Stimulated activated CD4-positive, alpha-beta T cell treated with anti-CD3 and anti-CD28 coated beads, Interleukin-1b, Interleukin-23, amount 100 ng/mL, for 1 hour (primary cell): ENCODE measurements at places on chromosomes 2 and 18.

- DNase-seq = no peak
These were observed 138.3 kb upstream of the TTC39C start for GRCh38 chr18:23875966-23876895.

GRCh38 chr2:235570256-235570655, 76.4 kb downstream of the AGAP1 start:
- no peak for DNase-seq

DNA sequence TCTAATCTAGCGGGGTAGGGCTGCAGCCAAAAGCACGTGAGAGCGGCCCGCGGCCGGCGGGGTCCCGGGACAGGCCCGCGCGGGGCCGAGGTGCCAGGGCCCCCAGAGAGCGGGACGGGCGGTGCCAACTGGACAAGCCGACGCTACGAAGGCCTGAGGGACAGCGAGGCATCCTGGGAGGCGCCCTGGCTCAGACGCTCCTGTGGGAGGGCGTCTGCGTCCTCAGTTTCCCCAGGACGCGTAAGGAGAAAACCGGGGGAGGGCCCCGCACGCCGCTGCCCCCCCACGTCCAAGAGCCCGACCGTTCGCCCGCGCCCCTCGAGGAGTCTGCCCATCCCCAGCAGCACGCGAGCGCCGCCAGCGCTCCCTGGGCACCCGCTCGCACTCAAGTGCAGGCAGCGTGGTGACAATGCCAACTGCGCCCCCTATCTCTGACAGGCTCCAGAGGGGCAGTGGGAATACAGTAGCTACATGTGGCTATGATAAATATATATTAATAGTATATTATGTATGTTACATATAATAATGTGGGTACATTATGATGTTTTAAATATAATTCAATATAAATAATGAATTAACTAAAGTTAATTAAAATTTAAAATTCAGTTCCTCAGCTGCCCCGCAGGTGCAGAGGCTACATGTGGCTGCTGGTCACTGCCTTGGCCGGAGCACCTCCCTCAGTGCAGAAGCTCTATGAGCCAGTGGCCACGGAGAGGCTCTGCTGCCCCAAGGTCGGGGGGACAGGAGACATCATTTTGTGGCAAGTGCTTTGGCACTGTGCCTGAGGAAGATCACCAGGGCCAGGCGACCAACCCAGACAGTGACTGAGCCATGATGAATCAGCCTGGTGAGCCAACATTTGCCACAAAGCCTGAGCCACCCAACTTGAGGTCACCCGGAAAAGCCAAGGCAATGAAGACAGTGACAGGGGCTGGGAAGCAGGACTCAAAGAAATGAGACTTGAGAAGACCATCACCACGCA, 5.5 kb upstream of the SFT2D3 start:
- no peak for DNase-seq

- DNase-seq = no peak
These were observed 28.7 kb upstream of the HNMT start for GRCh38 chr2:137935591-137935990.

GRCh38 chr2:171735991-171736710, 48.9 kb downstream of the DYNC1I2 start:
- no peak for DNase-seq

DNA sequence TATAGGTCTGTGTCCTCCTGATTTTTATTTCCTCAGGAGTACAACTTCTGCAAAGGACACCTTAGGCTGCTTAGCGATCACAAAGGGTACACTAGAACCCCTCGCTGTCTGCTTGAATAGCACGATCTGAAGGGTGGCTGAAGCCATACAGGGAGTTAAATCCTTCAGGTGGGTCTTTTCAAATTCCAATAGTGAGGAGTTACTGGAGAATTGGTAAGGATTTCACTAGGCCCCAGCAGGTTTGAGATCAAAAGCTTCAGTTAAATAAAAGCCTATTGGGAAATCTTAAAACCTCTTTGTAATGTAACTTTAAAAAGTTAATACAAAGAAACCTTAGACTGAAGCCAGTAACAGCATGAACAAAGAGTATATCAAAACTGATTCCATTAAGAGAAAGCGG, 613.1 kb downstream of the ZEB2 start:
- DNase-seq = no peak

- DNase-seq = no peak
These were observed 4.9 kb upstream of the CHN1 start for GRCh38 chr2:175009917-175010621.

GRCh38 chr18:74610051-74610615, 12.5 kb downstream of the ZNF407 start:
- DNase-seq = no peak

- no peak for DNase-seq
These were observed 256.1 kb downstream of the PRKCE start for GRCh38 chr2:45907592-45907991.

GRCh38 chr2:22485486-22485885, 899.5 kb upstream of the KLHL29 start:
- DNase-seq = no peak

DNA sequence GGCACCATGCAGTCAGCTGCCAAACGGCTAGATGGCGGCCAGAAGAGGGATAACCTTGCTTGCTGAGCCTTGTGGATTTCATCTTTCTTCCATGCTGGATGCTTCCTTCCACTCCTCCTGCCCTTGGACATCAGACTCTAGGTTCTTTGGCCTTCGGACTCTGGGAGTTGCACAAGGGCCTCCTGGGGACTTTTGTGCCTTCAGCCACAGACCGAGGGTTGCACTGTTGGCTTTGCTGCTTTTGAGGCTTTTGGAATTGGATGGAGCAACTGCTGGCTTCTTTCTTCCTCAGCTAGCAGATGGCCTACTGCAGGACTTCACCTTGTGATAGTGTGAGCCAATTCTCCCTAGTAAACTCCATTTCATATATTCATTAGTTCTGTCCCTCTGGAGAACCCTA, 31.0 kb downstream of the STRADB start:
- no peak for DNase-seq

- no peak for DNase-seq
These were observed 38.5 kb upstream of the TRIB2 start for GRCh38 chr2:12678186-12678585.

DNA sequence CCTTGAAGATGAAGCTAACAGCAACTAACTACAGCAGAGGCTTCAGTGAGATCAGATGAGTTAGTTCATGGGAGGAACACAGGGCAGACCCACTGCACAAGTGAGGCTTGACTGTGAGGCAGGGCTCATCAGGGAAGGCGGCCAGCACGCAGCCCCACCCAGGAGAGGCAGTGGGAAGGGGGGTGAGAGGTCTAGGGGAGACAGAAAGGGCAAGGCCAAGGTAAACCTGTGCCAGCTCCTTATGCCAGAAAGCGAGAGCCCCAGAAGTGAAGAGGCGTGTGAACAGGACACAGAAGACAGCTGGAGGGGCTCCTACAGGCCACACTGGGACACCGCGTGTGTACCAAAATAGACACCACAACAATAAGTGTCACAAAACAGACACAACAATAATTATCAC, 48.6 kb downstream of the ANO7 start:
- DNase-seq = no peak

GRCh38 chr2:223026357-223027110, 25.5 kb upstream of the KCNE4 start:
- no peak for DNase-seq

DNA sequence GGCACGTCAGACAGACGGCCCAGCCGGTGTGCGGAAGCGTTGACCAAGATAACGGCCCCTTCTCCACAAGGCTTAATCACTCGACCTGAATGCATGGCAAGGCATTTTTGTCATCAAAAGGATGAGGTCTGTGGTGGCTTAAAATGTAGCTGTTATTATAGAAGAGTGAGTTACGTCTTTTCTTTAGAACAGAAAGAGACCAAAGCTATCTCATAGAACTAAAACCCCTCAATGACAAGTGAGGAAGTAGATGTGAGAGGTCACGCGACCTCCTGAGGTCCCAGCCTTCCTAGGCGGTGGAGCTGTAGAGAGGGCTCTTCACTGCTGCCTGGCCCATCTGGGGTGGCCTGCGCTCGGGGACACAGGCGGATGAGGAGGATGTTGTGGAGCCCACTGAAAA, 75.7 kb downstream of the LDLRAD4 start:
- DNase-seq = no peak

- no peak for DNase-seq
These were observed 946.5 kb upstream of the FAM98A start for GRCh38 chr2:34545486-34546136.

DNA sequence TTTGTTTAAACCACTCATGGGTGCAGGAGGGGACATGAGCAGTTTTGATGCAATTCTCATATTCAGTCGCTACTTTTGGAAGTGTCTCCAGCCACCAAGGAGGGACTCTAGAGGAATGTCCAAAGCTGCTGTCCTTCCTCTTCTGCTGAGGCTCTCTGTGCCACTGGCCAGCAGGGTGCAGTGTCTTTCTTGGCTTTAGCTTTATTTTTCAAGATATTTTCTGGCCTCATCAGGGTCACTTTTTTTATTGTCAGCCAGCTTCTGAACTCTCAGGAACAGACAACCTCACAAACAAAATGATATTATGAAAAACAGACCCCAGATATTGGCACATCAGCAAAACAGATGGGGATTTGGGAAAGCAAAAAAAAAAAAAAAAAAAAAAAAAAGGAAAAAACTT, 289.3 kb upstream of the ZSWIM2 start:
- no peak for DNase-seq

DNA sequence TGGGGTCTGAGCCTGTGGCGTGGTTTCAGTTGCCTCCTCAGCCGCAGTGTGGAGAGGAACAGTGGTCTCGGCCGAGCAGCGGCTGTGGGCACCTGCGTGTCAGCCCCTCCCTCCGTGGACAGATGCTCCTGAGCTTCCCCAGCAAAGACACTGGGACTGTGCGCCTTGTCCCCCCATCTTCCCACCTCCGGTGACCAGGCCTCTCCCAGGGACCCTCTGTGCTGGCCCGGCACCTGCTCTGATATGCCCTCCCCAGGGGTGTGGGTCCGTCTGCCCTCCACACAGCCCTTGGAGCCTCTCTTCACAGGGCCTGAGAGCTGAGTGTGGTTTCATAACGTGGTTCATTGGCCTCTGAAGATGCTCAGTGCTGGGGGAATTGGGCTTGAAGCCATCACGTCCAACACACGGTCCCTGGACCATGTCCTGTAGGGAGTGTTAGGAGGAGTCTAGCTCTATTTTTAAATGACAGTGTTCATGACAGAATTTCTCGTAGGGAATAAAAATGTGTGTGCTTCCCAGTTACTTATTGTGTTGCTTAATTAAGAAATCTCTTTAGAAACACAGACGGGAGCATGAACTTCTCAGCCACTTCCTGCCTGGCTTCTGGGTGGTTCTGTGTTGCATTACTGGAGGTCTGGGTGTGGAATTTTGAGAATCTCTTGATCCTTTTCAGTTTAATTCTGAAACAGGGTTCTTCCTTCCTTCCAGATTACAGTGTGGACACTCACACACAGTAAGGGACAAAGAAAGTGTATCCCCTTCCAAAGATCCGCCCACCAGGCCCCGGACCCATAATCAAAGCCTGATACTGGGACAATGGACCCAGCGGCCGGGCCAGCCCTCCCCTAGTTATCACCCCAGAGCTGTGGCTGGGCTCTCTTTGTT, 110.7 kb downstream of the NFATC1 start:
- DNase-seq = no peak

GRCh38 chr2:126703311-126703710, 47.4 kb downstream of the GYPC start:
- DNase-seq = no peak

DNA sequence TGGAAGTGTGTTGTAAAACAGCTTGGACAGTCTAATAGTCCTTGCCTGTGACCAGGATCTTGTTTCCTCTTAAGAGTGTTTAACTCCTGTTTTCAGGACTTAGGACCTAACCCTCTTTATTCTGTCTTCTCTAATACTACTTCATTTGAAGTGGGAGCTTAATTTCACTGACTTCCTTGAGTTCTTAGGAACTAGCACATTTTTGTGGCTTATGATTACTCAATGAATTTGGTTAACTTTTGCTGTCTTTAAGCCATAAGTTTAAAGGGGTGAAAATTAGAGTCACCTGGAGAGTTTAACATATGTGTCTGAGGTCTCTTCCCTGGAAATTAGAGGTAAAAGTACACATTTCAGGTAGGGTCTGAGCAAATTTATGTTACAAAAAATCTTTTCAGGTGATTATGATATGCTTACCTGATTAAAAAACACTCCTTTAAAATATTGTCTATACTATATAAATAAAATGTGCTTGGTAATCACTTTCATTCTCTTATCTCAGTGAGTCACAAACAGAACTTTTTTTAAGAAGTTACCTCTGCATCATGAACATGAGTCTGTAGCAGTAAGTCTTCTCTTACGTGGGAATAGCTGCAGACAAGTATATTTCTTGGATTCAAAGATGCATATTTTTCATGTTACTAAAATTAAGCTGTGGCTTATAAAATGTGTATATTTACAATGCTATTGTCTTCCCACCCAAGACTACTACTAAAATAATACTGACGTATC, 52.7 kb downstream of the ATP9B start:
- DNase-seq = no peak

- no peak for DNase-seq
These were observed 18.9 kb upstream of the FAM98A start for GRCh38 chr2:33617989-33618388.

DNA sequence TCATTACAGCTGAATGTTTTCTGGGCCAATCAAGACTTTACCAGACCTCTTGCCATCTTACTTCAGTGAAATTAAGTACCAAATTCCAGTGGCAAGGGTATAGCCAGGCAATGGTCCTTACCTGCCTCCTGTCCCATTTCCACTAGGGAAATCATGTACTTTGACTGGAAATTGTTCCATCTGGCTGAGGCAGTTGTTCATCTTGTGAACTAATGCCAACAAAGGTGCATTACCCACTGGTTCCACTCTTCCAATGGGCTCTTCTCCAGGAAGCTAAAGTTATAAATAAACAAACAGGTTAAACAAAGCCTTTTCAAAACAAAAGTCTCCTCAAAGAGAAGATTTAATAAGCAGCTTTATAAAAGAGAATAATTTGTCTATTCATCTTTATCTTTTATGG, 80.7 kb upstream of the DNER start:
- DNase-seq = no peak

GRCh38 chr2:200445284-200445683, 64.6 kb downstream of the KCTD18 start:
- no peak for DNase-seq

GRCh38 chr2:161708350-161708975, 84.2 kb downstream of the SLC4A10 start:
- no peak for DNase-seq

- DNase-seq = no peak
These were observed 152.4 kb upstream of the KCTD1 start for GRCh38 chr18:26700728-26701127.

- DNase-seq = no peak
These were observed 128.2 kb downstream of the KCNH7 start for GRCh38 chr2:162710287-162710890.

DNA sequence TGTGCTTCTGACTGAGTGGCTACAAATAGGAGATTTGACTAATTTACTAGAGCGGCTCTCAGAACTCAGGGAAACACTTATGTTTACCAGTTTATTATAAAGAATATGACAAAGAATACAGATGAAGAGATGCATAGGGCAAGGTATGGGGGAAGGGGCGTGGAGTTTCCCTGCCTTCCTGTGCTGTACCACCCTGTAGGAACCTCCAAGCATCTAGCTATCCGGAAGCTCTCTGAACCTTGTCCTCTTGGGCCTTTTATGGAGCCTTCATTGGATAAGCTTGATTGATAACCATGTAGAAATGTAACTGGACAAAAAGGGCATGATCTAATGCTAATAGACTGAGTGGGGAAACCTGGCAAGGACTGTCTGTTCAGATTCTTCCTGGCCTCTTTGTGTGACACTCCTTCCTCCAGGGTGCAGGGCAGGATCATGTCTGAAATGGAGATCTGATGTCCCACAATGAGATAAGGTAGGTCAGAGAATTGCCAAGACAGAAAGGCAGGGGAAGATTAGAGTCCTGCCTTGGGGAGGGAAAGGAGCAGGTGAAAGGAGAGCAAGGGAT, 101.8 kb upstream of the NPAS2 start:
- no peak for DNase-seq
